Panc1 (cell line): ENCODE measurements at places on chromosomes 5 and 9.

DNA sequence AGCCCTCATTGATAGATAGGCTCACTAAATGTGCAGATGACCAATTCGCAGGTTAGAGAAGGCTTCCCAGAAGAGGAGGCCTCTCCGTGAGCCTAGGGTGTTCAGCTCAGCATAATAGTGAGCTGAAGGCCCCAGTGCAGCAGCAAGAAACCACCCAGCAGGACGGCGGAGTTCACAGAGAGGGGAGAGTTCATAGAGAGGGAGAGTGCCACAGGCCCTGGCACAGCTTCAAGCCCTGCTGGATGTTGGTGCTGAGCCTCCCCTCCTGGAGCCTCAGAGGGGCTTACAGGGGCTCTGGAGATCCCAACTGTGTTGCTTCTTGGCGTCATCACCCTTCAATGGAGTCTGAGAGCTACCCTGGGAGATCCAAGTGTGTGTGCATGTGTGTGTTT, 2.1 kb downstream of the SLC22A5 start:
- no peak for DNase-seq

- DNase-seq: no peak
Measured at GRCh38 chr9:98706651-98707165, 2.0 kb downstream of the GABBR2 start.

DNA sequence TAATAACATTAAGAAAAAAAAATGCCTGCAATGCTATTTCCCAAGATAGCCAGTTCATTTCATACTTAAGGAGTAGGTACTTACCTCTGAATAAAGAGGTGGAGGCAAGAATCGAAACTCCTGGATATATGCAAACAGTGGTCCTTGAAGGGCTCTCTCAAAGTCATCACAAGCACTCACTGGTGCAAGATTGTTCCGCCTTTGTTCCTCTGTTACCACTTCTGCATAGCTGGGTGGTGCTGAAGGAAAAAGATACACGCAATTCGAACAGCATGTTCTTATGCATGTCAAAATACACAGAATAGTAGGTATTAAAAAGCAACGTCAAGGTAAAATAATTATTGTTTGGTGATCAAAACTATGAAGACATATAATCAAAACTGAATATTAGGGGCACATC, 9.5 kb downstream of the ARRDC3 start:
- DNase-seq: no peak

- DNase-seq: no peak
Measured at GRCh38 chr5:139711067-139711905, 63.1 kb downstream of the CXXC5 start.

GRCh38 chr5:54915466-54916027, 69.8 kb downstream of the ESM1 start:
- DNase-seq: no peak

- no peak for DNase-seq
Measured at GRCh38 chr5:7578071-7578470, 182.1 kb downstream of the ADCY2 start.

- no peak for DNase-seq
Measured at GRCh38 chr5:15693933-15694332, 194.0 kb downstream of the FBXL7 start.

DNA sequence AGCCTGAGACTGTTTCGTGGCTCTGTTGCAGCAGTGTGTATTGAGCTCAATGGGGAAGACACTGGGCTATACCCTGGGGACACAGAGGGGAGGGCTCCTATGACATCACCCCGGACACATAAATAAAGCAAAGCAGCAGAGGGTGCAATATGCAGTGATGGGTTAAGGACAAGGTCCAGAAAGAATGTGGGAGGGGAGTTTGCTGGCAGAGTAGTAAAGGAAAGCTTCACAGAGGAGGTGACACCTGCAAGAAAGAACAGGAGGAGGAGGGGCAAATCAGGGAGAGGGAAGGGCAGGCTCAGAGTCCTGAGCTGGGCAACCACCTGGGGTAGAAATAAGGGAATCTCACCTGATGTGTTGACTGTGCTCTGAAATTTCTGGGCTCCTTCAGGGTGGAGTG, 35.3 kb upstream of the CDKN2AIPNL start:
- DNase-seq: no peak

GRCh38 chr5:149414405-149415065, 35.4 kb upstream of the IL17B start:
- DNase-seq: no peak

DNA sequence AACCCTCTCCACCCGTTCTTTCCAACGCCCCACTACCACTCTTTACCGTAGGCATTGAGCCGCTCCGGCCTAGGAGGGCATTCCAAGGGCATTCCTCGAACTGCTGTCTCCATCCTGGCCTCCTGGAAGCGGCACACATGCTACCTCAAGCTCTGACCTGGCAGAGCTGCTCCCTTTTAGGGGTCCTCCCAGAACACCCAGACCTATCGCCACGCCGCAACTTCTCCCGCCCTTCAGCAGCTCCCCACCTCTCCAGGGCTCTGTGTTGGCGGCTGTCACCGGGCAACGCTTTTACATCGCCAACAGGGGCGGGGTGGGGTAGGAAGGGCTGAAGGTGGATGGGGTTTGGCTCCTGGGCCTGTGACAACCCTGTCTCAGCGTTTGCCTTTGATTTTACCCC, 4.6 kb upstream of the MYORG start:
- no peak for DNase-seq

DNA sequence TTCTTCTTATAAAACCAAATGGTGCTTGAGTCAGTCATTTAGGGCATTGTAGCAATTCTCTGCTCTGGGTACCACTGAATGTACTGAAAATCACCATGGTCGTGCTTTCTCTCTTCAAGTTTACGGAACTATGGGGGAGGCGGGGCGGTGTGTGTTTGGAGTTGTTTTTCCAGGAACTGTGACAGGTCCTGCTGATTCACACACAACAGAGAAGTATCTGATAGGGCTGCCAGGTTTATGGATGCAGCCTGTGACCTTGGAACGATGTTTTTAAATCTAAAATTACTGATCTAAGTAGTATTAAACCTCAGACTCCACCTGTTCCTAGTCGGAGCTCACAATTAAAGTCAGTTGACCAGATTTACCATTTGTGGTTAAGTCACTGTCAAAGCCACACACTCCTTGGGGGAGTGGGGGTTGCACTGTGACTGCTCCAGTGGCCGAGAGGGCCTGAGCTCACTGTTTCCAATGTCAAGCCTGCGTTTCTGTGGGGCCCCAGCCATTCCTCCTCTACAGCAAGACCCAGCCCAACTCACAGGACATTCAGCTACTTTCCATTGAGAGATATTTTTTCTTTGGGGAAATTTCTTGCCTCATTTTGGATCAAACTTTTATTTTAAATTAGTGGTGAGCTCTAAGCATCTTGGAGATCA, 44.4 kb downstream of the GADD45G start:
- DNase-seq: no peak

- no peak for DNase-seq
Measured at GRCh38 chr9:137592767-137593166, 2.5 kb upstream of the ZMYND19 start.

DNA sequence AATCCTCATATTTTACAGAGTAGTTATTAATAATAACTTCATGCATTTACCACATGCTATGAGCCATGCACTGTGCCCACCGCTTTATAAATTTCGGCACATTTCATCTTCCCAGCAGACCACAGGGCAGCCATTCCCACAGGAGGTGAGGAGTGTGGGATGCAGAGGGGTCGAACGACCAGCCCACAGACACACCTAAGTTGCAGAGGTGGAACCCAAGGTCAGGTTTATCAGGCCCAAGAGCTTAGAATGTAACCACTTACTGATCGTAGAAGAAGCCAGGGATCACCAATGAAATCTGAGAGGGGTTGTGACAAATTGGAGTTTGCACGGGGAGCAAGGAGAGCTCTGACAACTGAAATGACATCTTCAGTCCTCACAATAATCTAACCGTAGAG, 303.0 kb upstream of the MSX2 start:
- DNase-seq: no peak

DNA sequence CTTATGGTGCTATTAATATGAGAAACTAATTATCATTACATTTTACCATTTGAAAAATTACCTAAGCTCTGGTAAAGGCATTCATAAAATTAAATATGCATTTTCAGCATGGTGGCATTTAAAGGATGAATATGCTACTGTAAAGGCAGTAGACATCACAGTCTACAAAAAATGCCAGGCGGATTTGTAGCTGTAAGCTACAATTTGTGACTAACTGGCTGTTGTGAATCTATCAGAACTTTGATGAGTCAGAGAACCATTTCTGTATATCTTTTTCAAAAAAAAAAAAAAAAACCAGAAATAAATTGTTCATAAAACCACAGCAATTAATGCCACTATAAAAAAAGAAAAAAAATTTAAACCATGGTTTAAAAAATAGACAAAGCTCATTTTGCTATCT, 186.3 kb downstream of the NFIB start:
- no peak for DNase-seq

- DNase-seq: no peak
Measured at GRCh38 chr5:140341591-140341990, 4.8 kb downstream of the HBEGF start.

- DNase-seq: no peak
Measured at GRCh38 chr9:34386656-34387055, 10.0 kb upstream of the MYORG start.

DNA sequence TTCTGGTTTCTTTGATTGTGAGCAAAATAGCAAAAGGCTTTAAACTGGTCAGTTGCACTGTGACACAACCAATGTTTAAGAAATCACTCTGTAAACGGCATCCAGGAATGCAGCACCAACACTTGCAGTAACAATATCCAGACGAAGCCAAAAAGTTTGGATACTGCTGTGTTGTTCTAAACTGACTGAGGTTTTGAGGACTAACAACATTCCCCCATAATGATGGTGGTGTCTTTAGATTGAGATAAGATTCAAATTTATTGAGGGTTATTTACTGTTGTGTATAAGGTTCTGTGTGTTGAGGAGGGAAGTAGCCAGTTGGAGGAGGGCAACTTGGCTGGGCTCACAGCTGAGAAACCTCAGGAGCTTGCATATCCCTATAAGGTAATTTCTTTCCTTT, 353.6 kb downstream of the BNC2 start:
- no peak for DNase-seq

DNA sequence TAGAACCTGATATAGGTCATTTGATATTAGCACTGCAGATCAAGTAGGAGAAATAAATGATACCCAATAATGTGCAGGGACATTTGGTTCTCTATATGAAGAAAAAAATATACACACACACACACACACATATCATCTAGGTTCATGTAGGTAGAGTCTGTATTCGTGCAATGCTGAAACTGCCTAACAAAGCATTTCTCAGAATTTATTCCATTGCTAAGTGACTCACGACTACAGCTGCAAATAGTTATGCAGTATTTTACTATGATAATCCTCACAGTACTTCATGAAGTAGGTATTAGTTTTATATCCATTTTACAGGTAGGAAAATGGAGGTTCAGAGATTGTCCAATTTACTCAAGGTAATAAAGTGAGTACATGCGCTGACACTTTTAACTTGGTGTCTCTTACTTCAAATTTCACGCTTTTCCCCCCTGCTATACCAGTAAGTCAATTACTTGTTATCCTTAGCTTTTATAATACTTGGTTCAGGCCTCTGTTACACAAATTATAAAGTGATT, 2.4 kb downstream of the GIN1 start:
- DNase-seq: no peak

DNA sequence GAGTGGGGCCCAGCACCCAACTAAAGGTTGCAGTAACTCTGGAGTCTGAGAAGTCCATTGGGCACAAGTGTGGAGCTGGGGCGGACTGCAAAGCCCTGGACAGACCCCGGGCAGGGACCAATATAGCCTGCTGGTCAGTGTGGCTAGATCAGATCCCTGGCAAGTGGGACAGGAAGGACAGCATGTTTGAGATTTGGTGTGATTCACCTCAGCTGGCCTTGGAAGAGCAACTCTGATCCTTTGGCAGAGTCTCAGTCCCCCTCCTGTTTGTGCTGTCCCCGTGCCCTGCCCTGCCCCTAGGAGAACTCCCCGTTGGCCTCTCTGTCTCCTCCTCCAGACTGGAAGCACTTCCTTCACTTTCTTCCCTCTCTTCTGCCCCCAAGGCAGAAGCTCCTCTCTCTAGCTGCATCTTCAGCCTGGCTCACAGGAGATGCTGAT, 255.3 kb downstream of the FSTL4 start:
- DNase-seq: no peak

- DNase-seq: no peak
Measured at GRCh38 chr9:35180801-35181200, 19.0 kb downstream of the UNC13B start.

DNA sequence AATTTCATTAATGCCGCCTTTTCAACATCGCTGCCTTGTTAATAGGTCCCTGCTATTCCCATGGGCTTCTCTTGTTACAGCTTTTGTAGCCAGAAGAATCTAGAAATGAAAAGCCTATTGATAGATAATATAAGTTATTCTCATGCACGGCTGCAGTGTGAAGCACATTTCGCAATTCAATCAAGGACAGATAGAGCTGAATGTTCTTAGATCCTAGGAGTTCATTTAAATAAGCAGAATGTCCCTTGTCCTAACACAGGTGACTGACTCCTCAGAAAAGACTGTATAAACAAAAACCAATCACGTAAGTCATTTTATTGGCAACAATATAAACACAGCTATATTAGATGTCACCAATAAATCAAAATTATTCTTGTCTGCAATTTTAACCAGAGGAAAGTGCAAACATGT, 9.4 kb downstream of the GLIS3 start:
- no peak for DNase-seq

DNA sequence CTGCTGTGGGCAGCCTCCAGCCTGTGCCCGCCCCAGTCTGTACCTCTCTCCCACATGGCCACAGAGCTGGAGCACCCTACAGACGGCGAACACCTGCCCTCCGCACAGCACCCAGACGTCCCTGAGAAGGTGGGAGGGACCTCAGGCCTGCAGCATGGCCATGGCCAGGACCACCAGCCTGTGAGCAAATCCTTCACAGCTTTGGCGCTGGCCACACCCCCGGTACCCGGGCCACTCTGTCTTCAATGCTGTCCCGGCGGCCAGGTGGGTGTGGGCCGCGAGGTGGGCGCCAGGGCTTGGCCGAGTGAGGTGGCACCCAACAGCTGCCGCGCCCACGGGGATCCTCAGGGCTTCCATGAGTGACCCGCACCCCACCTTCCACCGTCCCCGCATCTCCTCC, 18.7 kb downstream of the NOTCH1 start:
- DNase-seq: no peak

DNA sequence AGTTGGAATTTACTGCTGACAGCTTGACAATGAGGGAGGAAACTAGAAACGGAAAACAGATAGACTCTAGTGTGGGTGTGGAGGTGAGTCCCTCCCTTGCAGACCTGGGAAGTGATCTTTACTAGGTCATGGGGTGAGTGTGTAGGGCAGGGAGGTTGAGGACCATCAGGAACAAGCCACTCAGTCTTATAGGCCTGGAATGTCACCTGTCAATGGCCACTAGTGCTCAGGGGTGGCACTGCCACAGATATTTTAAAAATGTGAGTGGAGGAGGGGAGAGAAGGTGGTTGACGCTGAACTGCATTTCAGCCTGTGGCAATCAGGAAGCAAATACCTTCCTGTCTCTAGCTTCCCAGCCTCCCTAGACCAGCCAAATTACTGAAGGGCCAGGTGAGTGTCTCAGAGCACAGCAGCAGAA, 9.0 kb downstream of the OR2S2 start:
- DNase-seq: no peak

DNA sequence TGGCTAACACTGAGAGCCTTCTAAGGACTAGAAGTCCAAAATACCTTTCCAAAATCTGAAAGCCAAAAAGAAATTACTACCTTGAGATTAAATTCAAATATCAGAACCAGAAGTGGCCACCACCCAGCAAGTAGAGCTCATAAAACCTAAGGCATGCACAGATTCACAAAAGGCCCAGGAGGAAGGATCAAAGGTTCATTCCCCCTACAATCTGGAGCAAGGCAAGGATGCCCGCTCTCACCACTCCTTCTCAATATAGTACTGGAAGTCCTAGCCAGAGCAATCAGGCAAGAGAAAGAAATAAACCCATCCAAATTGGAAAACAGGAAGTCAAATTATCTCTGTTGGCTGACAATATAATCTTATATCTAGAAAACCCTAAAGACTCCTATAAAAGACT, 6.0 kb downstream of the RASEF start:
- no peak for DNase-seq
